Neural crest cell (in vitro differentiated cells): ENCODE measurements at places on chromosomes 2 and 18. TPM values are rescaled to one million over a fixed set of nuclear protein-coding genes. Genes with fewer than 3 reads are reported as not detected.

GRCh38 chr18:48643262-48643661 lies 104.4 kb downstream of the CTIF start:
- H3K27ac ChIP-seq, result no peak overlapping the region
- DNase-seq, result no peak
- H3K4me1 ChIP-seq, result peaks cover 3% of the 10 kb centered on the region
- no peaks in the 10 kb centered on the region for H3K27me3 ChIP-seq
- peaks cover 16% of the 10 kb centered on the region for H3K36me3 ChIP-seq
- H3K4me3 ChIP-seq, result no peak overlapping the region

The CD8B gene
- total RNA-seq, result not detected in 2 replicates

The PID1 gene
- 0.34 and 0.91 TPM in 2 replicates for total RNA-seq

The SPRED2 gene
- total RNA-seq, result 55.4 and 55.8 TPM in 2 replicates

The ACVR1C gene
- total RNA-seq, result 0.09 and 0.26 TPM in 2 replicates

The SLC5A7 gene
- total RNA-seq, result 2.7 and 3.0 TPM in 2 replicates

GRCh38 chr2:8983571-8983970 lies 19.9 kb downstream of the MBOAT2 start:
- H3K4me1 ChIP-seq, result peaks cover 62% of the 10 kb centered on the region
- no peaks in the 10 kb centered on the region for H3K27me3 ChIP-seq
- DNase-seq, result no peak
- H3K36me3 ChIP-seq, result peaks cover 2% of the 10 kb centered on the region
- H3K27ac ChIP-seq, result no peak overlapping the region
- no peak overlapping the region for H3K4me3 ChIP-seq

The GAREM1 gene
- 11.0 and 12.3 TPM in 2 replicates for total RNA-seq

DNA sequence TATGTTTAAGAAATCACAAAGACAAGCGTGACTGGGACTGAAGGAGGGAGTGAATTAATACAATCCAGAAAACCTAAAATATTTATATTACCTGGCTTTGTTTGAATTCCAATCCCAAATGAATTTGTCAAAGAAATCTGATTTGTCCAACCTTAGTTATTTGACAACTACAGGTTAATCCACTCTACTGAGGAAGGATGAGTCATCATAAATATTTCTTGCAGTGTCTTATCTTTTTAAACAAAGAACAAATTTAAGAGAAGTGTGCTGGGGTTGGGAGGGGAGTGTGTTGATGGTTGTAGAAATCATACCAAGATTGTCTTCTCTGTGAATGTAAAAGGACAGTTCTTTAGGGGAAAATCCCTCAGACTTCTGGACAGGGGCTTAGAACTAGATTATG lies 1106.3 kb upstream of the SLC39A10 start:
- DNase-seq, result no peak
- H3K27me3 ChIP-seq, result peaks cover 5% of the 10 kb centered on the region
- no peak overlapping the region for H3K4me3 ChIP-seq
- H3K27ac ChIP-seq, result no peak overlapping the region
- H3K36me3 ChIP-seq, result no peaks in the 10 kb centered on the region

DNA sequence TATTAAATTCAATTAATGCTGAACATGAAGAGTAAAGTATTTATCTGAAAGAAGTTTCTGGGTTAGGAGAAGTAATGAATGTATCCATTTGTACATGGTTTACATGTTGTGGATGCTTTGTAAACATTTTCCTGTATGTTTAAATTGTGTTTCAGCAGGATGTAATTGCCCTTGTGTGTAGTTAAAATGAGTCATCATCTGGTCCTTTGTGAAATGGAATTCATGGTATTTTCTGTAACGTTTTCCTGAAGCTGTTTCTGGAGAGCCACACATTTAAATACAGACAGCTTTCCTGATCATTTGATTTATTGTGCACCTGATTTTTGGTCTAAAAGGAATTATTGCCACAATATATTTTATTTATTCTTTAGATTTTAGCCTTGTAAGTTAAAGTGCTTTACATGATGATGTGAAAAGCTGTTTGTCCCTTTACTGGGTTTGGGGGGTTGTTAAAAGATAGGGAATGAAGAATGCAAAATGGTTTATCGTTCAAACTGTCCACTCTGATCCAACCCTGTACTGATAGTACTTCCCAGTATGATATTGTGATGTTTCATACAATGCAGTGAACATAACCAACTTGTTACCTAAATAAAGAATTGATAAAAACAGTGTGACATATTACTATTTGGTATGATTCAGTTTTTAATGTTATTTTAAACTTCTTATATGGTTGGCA lies 41.7 kb upstream of the SLC3A1 start:
- DNase-seq, result no peak
- H3K4me3 ChIP-seq, result no peak overlapping the region
- peaks cover 2% of the 10 kb centered on the region for H3K36me3 ChIP-seq
- peaks cover 10% of the 10 kb centered on the region for H3K4me1 ChIP-seq

DNA sequence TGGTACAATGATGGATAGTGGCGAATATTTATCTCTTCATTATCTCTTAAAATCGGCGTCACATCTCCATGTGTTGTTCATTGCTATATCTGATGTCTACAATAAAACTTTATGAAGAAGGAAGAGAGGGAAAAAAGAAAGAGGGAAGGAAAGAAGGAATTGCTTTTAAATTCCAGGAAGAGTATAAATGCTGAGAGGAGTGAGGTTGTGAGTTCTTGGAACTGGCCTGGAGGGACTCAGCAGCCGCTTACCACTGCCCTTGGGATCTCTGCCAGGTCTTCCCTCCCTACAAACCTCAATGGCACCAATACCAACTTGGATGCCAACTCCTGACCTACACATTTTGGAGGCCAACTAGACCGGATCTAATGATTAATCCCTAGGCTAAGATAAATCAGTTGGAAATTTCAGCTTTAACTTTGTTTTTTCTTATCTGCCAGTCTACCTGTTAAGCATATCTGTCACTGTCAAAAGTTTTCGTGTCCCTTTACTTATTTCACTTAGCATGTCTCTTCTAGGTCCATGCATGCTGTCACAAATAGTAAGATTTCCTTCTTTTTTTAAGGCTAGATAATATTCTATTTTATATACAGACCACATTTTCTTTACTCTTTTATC lies 9.8 kb downstream of the SCN9A start:
- no peak for DNase-seq
- H3K36me3 ChIP-seq, result no peaks in the 10 kb centered on the region
- H3K27ac ChIP-seq, result no peak overlapping the region
- H3K4me3 ChIP-seq, result no peak overlapping the region

DNA sequence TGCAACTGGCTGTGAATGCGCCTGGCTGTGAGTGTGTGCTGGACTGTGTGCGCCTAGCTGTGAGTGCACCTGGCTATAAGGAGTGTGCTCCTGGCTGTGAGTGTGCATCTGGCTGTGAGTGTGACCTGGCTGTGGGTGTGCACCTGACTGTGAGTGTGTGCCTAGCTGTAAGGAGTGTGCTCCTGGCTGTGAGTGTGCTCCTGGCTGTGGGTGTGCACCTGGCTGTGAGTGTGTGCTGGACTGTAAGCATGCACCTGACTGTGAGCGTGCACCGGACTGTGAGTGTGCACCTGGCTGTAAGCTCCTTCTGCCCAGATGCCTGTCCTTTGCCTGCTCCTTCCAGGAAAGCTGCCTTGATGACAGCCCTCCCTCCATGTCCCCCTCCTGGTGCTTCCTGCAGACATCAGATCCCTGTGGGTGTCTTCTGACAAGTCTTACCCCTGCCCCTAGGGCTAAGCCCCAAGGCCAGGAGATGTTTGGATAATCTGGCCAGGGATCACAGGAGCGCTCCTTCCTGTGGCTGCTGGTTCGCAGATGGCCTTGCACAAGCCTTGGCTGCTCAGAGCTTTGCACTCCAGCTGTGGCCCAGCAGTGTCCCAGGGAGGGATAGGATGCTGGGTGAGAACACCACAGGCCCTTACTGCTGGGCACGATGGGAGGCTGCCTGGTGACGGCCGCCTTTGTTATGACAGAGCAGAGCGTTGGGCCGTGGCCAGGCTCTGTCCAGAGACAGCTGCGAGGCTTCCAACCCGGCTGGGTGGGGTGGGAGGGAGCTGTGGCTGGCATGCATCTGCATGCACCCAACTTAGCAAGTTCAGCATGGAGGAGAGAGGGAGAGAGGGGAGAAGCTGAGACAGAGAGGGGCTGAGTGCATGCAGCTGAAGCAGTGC lies 89.9 kb downstream of the GLI2 start:
- peaks cover 3% of the 10 kb centered on the region for H3K36me3 ChIP-seq
- peaks cover 24% of the 10 kb centered on the region for H3K4me1 ChIP-seq
- DNase-seq, result no peak
- no peak overlapping the region for H3K4me3 ChIP-seq
- no peaks in the 10 kb centered on the region for H3K27me3 ChIP-seq
- no peak overlapping the region for H3K27ac ChIP-seq

The AMER3 gene
- 1.3 and 1.4 TPM in 2 replicates for total RNA-seq

- no peak overlapping the region for H3K4me3 ChIP-seq
- DNase-seq, result no peak
- H3K4me1 ChIP-seq, result peaks cover 23% of the 10 kb centered on the region
- peak overlapping the region; percentile 84 for H3K27ac ChIP-seq
- peaks cover 9% of the 10 kb centered on the region for H3K36me3 ChIP-seq
These were observed 59.9 kb downstream of the TNP1 start for GRCh38 chr2:216799873-216800431.

- H3K4me3 ChIP-seq, result no peak overlapping the region
- H3K4me1 ChIP-seq, result peaks cover 11% of the 10 kb centered on the region
- no peaks in the 10 kb centered on the region for H3K36me3 ChIP-seq
These were observed 7.2 kb downstream of the ARHGAP25 start for GRCh38 chr2:68741805-68742306.

The ARL4C gene
- 27.3 and 29.5 TPM in 2 replicates for total RNA-seq

- H3K36me3 ChIP-seq, result peaks cover 6% of the 10 kb centered on the region
- no peak overlapping the region for H3K27ac ChIP-seq
- no peaks in the 10 kb centered on the region for H3K27me3 ChIP-seq
- no peak overlapping the region for H3K4me3 ChIP-seq
These were observed 275.3 kb downstream of the SOX11 start for GRCh38 chr2:5967506-5967905.

GRCh38 chr2:73890301-73891092 lies 2.3 kb upstream of the ACTG2 start:
- H3K36me3 ChIP-seq, result no peaks in the 10 kb centered on the region
- H3K4me1 ChIP-seq, result no peaks in the 10 kb centered on the region
- no peak for DNase-seq

The DNMT3A gene
- 113 and 114 TPM in 2 replicates for total RNA-seq

The NT5C1B gene
- not detected in 2 replicates for total RNA-seq

The CEBPZ gene
- 55.0 and 60.4 TPM in 2 replicates for total RNA-seq

DNA sequence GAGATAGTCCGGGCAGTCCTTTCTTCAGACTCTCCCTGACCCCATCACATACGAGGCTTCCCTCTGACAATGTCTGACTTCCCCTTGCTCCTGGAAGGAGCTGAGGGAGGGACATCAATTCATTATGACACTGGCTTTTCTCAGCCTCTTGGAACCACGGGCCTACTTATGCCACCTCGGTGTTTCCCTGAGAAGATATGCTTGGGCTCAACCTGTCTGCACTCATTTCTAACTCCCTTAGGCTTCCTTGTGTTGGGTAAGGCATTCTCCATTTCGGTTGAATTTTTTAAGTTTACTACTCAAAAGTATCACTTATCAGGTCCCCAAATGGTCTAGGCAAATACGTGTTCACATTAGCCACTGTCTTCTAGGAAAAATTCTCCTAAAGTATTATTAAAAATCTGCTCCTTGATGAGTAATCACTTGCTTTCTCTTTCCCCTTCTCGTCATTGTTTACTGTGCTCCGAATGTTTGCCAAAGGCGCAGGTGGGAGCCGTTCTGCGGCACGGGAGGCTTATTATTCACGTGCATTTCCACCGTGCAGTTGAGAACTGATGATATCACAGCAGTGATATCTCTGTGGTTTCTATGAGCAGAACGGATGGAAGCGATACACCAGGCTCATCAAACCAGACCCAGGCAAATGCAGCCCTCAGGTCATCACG lies 33.1 kb downstream of the ARL4C start:
- H3K4me3 ChIP-seq, result no peak overlapping the region
- DNase-seq, result no peak
- H3K36me3 ChIP-seq, result no peaks in the 10 kb centered on the region
- H3K27me3 ChIP-seq, result no peaks in the 10 kb centered on the region
- H3K4me1 ChIP-seq, result no peaks in the 10 kb centered on the region

DNA sequence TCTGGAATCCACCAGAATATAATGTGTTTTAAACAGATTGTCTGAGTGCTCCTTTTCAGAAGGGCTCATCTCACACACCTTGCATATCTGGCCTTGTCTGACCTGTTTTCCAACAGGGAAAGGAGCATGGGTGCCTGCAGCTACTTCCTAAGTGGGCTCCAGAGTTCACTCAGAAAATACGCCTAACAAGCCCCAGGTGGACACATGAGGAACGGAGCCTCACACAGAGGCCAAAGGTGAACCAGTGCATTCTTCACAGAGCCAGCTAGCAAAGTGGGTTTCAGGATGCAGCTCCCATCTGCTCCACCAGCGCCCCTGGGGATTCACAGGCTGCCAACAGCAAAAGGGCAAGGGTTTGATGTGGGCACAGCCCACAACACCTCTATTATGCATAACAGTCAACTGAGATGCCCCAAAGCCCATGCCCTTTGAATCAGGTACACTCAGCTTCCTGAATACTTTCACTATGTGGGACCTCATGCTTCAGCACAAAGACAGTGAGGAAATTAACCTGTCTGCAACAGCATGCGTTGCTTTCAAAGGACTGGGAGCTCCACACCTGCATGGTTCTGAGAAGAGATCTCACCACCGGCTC lies 86.6 kb downstream of the CCBE1 start:
- no peak for DNase-seq
- no peak overlapping the region for H3K27ac ChIP-seq

GRCh38 chr18:58276789-58277739 lies 233.0 kb downstream of the NEDD4L start:
- H3K27ac ChIP-seq, result no peak overlapping the region
- H3K27me3 ChIP-seq, result no peaks in the 10 kb centered on the region
- peaks cover 5% of the 10 kb centered on the region for H3K36me3 ChIP-seq
- H3K4me1 ChIP-seq, result peaks cover 8% of the 10 kb centered on the region
- H3K4me3 ChIP-seq, result no peak overlapping the region
- DNase-seq, result no peak

The ST6GAL2 gene
- total RNA-seq, result 8.1 and 9.7 TPM in 2 replicates

The LCT gene
- total RNA-seq, result 0.14 and 0.19 TPM in 2 replicates

GRCh38 chr2:107595285-107595684 lies 231.4 kb upstream of the RGPD4 start:
- peaks cover 17% of the 10 kb centered on the region for H3K4me1 ChIP-seq
- no peak overlapping the region for H3K4me3 ChIP-seq
- no peaks in the 10 kb centered on the region for H3K27me3 ChIP-seq
- H3K27ac ChIP-seq, result no peak overlapping the region

DNA sequence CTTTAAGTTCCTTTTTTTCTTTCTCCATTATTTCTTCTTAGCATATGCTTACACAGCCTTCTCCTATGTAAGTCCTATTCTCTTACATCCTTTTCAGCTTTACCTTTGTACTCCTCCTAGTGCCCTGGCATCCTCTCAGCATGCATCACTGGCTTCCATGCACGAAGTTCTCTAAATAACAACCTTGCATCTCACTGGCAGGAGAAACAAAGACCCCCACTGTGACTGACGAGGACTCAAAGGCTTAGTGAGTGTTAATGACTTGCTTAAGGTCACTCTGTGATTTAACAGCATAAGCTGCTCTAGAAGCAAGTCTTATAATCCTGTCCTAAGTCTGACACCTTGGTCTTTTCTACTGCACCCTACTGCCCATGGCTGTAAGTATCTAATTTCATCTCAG lies 1236.0 kb upstream of the CELF4 start:
- no peaks in the 10 kb centered on the region for H3K27me3 ChIP-seq
- no peak overlapping the region for H3K4me3 ChIP-seq
- peaks cover 9% of the 10 kb centered on the region for H3K36me3 ChIP-seq
- H3K4me1 ChIP-seq, result peaks cover 9% of the 10 kb centered on the region
- H3K27ac ChIP-seq, result no peak overlapping the region

The EVX2 gene
- 0.43 and 0.44 TPM in 2 replicates for total RNA-seq

The ACADL gene
- 0.35 TPM in 1 of 2 replicates, not detected in the other for total RNA-seq
